ENCODE measurements at places on chromosomes 13 and 19. TPM values are rescaled to one million over a fixed set of nuclear protein-coding genes. Genes with fewer than 3 reads are reported as not detected.

GRCh38 chr19:5605362-5605761 is 17.2 kb downstream of the SAFB2 start:
- DNase-seq: no peak
- no peak overlapping the region for H3K27ac ChIP-seq
- no peaks in the 10 kb centered on the region for H3K27me3 ChIP-seq
- H3K36me3 ChIP-seq: peaks cover 48% of the 10 kb centered on the region

- DNase-seq: peak; percentile 52
- no peaks in the 10 kb centered on the region for H3K36me3 ChIP-seq
- no peak overlapping the region for H3K4me3 ChIP-seq
- H3K27me3 ChIP-seq: no peaks in the 10 kb centered on the region
These were observed 16.1 kb downstream of the LGALS16 start for GRCh38 chr19:39671739-39672363.

- H3K4me3 ChIP-seq: no peak overlapping the region
- H3K36me3 ChIP-seq: no peaks in the 10 kb centered on the region
- H3K27ac ChIP-seq: no peak overlapping the region
- DNase-seq: no peak
- H3K4me1 ChIP-seq: no peaks in the 10 kb centered on the region
- no peaks in the 10 kb centered on the region for H3K27me3 ChIP-seq
These were observed 3.4 kb upstream of the UBE2L5 start for GRCh38 chr13:30418717-30419459.

Gene ZNF175
- polyA plus RNA-seq: 2.1 TPM

DNA sequence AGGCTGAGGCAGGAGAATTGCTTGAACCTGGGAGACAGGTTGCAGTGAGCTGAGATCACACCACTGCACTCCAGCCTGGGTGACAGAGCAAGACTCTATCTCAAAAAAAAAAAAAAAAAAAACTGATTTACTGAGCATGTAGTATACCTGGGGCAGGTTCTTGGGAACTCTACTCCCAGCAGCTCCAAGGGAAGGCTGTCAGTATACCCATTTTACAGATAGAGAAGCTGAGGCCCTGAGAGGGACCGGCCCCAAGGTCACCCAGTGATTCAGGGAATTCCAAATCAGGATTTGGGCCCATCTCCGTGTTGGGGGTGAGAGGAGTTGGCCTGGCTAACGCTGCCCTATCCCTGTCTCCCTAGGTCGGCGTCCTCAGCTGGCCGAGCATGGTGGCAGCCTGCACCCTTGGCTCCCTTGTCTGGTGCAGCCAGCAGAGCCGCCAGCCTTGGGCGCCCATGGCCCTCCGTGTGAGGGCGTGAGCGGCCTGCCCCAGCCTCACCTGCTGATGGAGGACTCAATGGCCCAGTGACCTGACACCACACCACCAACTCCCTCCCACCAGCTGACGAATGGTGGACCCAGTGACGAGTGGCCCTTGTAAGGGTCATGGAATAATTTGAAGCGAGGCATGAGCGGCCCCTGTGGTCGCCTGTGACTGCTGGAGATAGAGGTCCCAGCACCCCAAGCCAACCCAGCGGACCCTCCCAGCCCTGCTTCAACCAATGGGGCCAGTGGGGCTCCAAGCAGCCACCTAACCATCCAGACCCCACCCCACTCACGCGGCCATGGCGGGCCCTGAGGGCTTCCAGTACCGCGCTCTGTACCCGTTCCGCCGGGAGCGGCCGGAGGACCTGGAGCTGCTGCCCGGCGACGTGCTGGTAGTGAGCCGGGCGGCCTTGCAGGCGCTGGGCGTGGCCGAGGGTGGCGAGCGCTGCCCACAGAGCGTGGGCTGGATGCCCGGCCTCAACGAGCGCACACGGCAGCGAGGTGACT is 2.4 kb downstream of the PIK3R2 start:
- peaks cover 46% of the 10 kb centered on the region for H3K4me1 ChIP-seq
- H3K27ac ChIP-seq: no peak overlapping the region
- no peaks in the 10 kb centered on the region for H3K27me3 ChIP-seq
- no peak overlapping the region for H3K4me3 ChIP-seq

- H3K27ac ChIP-seq: no peak overlapping the region
- H3K36me3 ChIP-seq: no peaks in the 10 kb centered on the region
- no peak overlapping the region for H3K4me3 ChIP-seq
These were observed 66.3 kb downstream of the SPRY2 start for GRCh38 chr13:80274643-80275042.

Gene FGF21
- not detected for polyA plus RNA-seq

Gene ADGRE2
- polyA plus RNA-seq: 0.22 TPM

Gene ZNF136
- polyA plus RNA-seq: 3.3 TPM

Gene CEACAM3
- not detected for polyA plus RNA-seq

DNA sequence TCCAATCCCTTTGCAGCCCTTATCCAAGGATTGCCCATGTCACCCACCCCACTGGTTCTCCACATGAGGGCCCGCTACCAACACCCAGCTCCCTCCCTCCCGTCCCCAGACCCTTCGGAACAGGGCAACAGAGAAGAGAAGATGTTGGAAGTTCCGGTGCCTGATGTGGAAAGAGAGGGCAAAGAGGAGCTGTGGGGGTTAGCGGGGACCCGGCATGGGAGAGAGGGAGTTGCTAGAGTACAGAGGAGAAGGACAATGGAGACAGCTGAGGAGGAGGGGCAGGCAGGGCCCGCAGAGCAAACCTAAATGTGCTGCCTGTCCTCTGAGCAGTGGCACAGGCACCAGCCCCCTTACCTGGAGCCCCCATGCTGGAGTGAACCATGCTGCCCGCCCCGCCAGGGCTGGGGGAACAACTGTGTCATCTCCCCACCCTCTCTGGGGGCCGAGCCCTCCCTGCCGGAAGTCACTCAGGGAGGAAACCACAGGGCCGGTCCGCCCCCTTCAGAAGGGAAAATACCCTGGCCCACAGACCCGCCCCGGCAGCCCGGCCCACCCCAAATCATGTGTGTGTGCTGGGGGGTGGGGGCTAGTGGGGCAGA is at the start of gene POU2F2:
POU2F2 (minus strand) TSS at position 417 of the 599 bp plus-strand sequence; CDS start at position 382, 35 bp downstream.
- no peaks in the 10 kb centered on the region for H3K27me3 ChIP-seq
- H3K4me3 ChIP-seq: peak within 1 kb of the TSS; percentile 6
- H3K27ac ChIP-seq: peak within 1 kb of the TSS; percentile 50
- H3K4me1 ChIP-seq: no peaks in the 10 kb centered on the region
- DNase-seq: no peak
- H3K36me3 ChIP-seq: no peaks in the 10 kb centered on the region

DNA sequence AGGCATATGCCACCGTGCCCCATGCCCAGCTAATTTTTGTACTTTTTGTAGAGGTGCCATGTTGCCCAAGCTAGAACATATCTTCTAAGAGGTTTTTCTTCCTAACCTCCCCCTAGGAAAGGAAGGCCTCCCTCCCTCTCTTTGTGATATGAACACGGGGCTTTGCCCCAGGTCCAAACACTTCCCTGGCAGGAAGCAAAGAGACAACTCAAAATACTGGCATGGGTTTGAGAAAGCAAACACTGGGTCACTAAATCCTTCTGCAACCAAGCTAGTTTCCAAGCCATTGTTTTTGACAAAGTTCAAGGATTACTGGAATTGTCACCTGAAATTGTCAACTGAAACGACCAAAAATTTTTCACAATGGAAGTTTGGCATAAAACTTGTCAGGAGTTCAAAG is 8.8 kb downstream of the CC2D1A start:
- H3K4me3 ChIP-seq: no peak overlapping the region
- no peaks in the 10 kb centered on the region for H3K4me1 ChIP-seq
- no peak for DNase-seq
- no peak overlapping the region for H3K27ac ChIP-seq

DNA sequence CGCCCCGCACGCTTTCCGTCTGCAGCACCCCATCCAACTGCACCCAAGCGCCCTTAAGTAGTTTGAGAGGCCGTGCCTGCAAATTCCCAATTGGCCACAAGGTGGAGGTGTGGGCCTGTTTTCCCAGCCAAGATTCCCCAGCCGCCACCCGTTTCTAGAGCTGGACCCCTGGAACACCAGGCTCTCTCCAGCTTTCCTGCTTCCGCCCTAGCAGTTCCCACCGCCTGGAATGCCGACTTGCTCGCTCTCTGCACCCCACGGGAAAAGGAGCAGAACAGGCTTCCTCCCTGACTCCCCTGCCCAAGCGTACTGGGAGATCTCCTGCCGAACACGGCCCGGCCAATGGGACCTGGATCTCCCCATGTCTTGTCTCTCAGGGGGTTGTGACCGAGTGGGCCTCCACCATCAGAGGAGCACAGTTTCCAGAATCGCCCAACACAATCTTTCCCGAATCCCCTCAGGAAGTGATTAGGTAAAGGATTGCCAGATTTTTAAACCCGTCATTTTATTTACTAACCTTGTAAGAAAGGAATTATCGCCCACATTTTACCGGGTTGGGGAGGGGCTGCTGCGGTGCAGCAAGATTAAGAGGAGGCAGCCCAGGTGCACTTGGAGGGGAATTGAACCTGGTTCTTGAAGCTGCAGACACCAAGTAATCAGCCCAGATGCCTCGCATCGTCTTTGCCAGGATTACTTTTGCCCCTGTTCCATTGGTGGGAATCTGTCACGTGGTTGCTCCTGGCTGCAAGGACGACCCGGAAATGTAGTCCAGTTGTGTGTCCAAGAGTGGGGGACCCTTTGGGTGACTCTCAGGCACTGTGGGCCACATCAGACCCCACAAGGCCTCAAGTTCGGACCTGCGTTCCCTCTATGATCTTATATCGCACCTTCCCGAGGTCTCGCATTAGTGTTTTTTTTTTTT is 3.5 kb upstream of the NAPSA start:
- H3K4me1 ChIP-seq: no peaks in the 10 kb centered on the region
- DNase-seq: peak; percentile 94
- no peaks in the 10 kb centered on the region for H3K27me3 ChIP-seq
- peak overlapping the region; percentile 60 for H3K27ac ChIP-seq

DNA sequence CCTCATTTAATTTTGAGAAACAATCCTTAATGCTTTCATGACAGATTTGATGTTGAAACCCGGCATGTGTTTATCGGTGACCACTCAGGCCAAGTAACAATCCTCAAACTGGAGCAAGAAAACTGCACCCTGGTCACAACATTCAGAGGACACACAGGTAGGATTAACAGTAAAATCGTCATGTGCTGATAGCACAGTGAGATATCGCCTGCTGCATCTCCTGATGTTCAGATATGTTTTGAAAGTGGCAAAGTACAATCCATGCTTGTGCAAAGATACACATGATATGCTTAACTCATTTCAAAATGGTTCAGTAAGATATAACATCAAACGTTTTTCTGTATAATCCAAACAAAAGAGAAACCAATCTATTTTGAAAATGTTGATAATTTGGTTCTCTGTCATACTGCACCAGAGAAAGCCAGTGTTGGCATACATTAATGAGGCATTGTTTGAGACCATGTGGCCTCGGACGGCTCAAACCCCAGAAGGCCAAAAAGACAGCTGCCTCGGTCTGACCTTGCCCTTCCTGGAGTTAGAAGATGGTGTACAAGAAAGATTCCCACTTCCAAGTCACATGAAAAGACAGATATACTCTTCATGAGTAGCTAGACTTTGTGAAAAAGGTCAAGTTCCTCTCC is 76.2 kb downstream of the DHRS12 start:
- DNase-seq: no peak
- H3K4me3 ChIP-seq: no peak overlapping the region
- H3K27me3 ChIP-seq: no peaks in the 10 kb centered on the region
- H3K36me3 ChIP-seq: peaks cover 1% of the 10 kb centered on the region

- no peaks in the 10 kb centered on the region for H3K36me3 ChIP-seq
- no peaks in the 10 kb centered on the region for H3K4me1 ChIP-seq
- DNase-seq: no peak
- no peaks in the 10 kb centered on the region for H3K27me3 ChIP-seq
- no peak overlapping the region for H3K4me3 ChIP-seq
- H3K27ac ChIP-seq: no peak overlapping the region
These were observed 177.6 kb upstream of the TMTC4 start for GRCh38 chr13:100852146-100852545.

Gene GRIK5
- not detected for polyA plus RNA-seq

DNA sequence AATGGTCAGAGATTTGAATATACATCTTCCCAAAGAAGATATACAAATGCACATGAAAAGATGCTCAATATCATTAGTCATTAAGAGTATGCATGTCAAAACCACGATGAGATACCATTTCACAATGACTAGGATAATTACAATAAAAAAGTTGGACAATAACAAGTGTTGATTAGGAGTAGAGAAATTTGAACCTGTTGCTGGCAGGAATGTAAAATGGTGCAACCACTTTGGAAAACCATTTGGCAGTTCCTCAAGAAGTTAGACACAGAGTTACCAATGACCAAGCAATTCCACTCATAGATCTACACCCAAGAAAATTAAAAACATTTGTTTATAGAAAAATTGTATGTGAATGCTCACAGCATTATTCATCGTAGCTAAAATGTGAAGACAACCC is 33.2 kb upstream of the STARD13 start:
- H3K4me1 ChIP-seq: no peaks in the 10 kb centered on the region
- no peak overlapping the region for H3K4me3 ChIP-seq
- H3K36me3 ChIP-seq: peaks cover 3% of the 10 kb centered on the region
- no peak for DNase-seq
- H3K27ac ChIP-seq: no peak overlapping the region

DNA sequence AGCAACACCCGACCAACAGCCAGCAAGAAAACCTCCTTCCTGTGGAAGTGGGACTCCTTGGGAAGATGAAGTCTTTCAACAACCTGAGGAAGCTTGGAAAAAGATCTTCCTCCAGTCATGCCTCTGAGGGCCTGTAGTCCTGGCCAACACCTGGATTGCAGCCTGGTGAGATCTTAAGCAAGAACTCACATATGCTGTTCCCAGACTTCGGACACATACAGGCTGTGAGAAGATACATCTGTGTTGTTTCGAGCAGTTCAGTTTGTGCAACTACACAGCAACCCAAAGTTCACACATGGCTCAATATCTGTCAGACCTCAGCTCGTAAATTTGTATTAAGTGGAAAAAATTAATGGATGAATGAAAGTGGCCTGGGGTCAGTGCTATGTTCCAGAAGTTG is 65.1 kb upstream of the UBAC2 start:
- H3K27me3 ChIP-seq: no peaks in the 10 kb centered on the region
- no peak for DNase-seq
- no peaks in the 10 kb centered on the region for H3K4me1 ChIP-seq
- H3K4me3 ChIP-seq: no peak overlapping the region
- H3K27ac ChIP-seq: no peak overlapping the region

DNA sequence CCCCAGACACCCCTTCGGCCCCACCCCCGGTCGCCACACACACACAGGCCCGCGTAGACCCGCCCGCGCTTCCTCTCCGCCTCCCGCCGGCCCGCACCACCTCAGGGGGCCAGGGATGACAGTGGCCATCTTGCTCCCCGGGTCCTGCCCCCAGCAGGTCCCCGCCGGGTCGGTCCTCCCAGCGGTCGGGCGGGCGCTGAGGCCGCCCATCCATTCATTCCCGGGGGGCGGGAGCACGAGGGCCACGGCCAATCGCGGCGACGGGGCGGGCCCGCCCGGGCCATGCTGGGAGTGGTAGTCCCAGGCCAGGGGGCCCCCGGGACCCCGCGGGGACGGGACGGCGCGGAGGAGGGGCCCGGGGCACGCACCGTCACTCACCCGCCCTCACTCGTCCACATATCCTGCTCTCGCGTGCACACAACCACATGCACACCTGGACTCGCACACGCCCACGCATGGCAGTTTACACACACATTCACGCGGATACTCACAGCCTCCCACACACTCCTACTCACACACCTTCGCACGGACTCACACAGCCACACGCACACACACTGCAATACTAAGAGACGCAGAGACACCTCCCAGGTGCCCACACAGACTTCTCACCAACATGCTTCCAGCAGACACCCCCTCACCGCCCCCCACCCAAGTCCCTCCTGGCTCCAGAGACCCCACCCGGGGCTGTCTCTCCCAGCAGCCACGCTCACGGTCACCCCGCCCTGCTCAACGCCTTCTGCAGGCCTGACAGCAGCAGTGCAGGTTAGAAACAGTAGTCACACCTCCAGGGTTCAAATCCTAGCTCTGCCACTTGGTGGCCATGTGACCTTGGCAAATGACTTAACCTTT is at the start of gene DPF1:
DPF1 (minus strand) TSS at position 209 of the 849 bp plus-strand sequence; CDS start at position 129, 80 bp downstream.
- peaks cover 5% of the 10 kb centered on the region for H3K4me1 ChIP-seq
- peak within 1 kb of the TSS; percentile 37 for H3K4me3 ChIP-seq
- H3K27ac ChIP-seq: no peak within 1 kb of the TSS
